ENCODE measurements at places on chromosomes 6 and 20.

GRCh38 chr6:12039540-12040459, 27.7 kb downstream of the HIVEP1 start:
- DNase-seq, result no peak

DNA sequence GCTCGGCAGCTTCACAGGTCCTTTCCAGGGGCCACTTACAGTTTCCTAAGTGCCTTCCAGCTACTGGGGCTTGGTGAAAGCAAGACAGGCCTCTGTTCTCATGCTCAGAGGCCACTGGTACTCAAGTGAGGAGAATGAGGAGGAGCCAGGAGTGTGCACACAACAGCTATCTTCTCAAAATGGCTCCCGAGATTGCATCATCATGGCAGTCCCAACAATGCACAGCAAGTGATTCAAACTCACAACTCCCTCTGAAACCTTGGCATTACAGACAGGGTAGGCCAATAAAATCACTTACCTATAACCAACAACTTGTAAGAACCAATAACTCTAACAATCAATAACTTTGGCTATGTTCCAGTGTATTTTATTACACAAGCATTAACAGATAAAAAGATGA, 77.4 kb downstream of the RALGAPA2 start:
- no peak for DNase-seq

DNA sequence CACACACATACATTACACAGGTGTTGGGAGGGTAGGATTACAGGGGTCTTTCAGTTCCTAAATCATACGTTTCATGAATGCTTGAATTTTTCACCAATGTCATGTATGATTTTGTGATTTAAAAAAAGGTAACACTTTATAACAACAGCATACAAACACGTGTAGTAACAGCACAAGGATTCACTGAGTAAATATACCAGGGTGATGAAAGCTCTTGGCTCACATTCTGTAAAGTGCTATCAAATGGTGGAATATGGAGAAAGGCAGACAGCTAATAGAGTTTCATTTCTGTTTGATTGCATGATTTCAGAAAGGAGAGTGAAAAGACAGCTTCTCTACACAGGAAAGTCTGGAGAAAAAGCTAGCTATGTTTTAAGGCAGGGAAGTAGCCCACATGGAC, 231.9 kb downstream of the CD83 start:
- DNase-seq, result no peak

GRCh38 chr6:40588480-40588879, 1.3 kb upstream of the LRFN2 start:
- DNase-seq, result no peak

GRCh38 chr20:63095718-63096654, 89.2 kb upstream of the BHLHE23 start:
- no peak for DNase-seq

GRCh38 chr20:18795366-18795765, 18.2 kb upstream of the SCP2D1 start:
- no peak for DNase-seq

GRCh38 chr6:84309336-84309735, 81.9 kb upstream of the CEP162 start:
- no peak for DNase-seq

DNA sequence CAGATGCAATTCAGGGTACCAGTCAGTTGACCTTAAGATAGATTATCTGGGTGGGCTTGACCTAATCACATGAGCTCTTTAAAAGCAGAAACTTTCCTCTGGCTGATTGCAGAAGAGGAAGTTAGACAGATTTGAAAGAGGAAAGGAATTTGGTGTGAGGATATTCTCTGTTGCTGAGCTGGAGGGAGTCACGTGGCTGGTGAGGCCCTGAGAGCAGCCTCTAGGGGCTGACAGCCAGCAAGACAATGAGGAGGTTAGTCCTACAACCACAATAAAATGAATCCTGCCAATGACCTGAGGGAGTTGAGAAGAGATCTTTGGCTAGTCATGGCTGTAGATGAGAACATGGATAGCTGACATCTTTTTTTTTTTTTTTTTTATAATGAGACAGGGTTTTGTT, 87.0 kb upstream of the B3GAT2 start:
- DNase-seq, result peak; percentile 31

DNA sequence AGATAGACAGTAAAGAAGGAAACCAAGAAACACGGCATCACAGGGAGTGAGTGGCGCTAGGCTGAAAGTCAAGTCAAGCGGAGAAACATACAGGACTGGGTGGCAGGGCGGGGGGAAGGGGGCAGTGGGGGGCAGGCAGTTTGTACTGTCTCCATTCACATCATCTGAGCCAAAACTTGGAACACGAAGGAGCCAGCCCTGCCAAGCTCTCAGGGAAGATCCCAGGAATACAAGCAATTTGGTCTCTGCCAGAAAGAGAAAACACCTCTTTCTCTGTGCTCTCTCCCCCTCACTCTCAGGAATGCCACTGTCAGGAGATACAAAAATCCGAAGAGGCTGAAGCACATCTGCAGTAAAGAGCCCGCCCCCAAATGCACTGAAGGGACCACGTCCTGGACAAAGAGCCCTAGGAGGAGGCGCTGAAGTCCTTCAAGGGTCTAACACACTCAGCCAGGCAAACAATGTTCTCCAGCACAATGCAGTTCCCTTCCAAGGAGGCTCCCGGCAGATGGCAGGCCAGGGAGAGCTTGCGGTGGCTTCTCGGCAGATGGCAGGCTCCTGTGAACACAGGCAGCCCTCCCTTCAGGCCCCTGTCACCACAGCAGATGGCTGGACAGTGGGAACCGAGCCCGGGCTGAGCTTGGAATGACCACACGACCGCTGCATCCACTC, 90.0 kb downstream of the ATP9A start:
- no peak for DNase-seq

- DNase-seq, result no peak
These were observed 1.5 kb downstream of the ZCCHC3 start for GRCh38 chr20:298776-299391.

DNA sequence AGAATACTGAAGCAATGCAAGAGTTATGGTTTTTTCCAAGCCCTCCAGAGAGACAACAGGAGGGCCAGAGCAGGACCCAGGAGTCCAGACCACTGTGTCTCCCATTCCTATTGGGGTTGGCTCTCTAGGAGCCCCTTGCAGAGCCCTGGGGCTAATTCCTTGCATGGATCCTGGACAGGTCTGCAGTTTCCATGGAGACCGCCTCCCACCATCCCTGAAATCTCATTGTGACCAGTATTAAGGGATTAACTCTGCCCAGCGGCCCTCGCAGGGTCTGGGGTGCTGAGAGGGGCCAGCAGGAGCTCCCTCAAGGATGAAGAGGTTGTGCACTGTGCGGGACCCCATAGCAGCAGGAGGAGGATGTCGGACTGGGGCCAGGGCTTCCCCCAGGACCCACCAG, 34.8 kb downstream of the HNF4A start:
- no peak for DNase-seq

- DNase-seq, result peak; percentile 81
These were observed 226.0 kb downstream of the TPBG start for GRCh38 chr6:82589509-82590206.

DNA sequence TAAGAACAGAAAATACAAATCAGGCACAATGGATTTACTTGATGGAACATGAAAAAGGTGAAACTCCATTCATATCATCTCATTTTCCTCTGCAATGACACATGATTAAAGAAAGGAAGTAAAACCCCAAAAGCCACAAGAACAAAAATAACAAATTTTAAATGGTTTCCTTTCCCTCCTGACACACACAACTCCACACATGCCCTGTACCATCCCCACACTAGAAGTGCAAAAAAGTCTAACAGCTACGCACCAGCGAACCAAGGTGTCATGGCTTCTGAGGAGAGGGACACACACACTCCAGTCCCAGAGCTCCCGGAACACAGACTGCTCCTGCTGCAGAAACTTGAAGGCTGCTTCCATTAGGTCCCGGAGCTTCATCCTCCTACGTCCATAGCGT, 25.3 kb downstream of the MDN1 start:
- DNase-seq, result no peak

DNA sequence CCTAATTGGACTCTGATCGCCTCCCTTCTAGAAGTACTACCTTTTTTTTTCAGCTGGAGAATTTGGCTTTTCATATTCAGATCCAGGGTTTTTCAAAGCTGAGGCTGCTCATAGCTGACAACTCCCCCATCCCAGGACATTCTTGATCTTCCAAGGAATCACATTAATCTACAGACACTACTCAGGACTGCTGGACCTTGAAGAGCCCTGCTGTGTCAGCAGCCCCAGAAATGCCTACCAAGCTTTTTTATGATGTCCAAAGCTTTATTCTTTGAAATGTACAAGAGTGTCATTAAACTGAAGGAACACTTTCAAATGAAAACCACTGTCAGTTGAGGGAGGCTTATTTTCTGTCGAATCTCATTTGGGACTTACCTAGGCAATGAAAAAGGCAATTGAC, 704.1 kb downstream of the PTPRT start:
- DNase-seq, result no peak

DNA sequence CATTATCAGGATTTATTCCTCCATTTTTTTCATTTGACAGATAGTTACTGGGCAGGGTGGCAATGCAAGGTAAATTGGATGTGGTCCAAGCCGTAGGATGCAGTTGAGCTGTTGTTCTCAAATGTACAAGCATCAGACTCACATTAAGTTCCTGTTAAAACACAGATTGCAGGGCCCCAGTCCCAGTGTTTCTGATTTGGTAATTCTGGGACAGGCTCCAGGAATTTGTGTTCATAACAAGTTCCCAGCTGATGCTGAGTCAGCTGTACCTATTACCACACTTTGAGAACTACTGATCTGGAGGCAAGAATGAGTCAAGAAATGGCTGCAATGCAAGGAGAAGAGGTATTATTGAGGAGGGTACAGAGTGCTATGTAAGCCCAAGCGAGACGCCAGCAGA, 11.7 kb downstream of the TMEM244 start:
- DNase-seq, result peak; percentile 97

DNA sequence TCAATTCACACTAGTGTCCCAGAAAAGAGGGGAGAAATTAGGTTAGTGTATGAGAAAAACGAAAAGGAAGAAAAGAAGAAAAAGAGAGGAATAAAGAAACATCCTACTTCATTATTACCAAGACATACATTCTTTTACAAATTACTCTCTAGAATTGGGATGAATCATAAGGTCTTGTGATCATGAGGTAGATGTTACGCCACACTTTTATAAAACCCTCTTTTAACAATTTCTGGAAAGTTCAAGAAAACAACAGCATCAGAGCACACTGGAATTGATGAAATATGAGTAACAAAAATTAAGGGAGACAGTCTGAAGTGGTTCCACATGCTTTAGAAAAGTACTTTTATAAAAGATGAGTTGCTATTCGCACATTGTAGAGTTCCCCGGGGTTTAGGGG, 32.6 kb upstream of the NRSN1 start:
- no peak for DNase-seq

GRCh38 chr6:30206152-30206551, 7.1 kb downstream of the TRIM26 start:
- DNase-seq, result peak; percentile 31

GRCh38 chr6:130229645-130230044, 6.9 kb upstream of the SAMD3 start:
- no peak for DNase-seq

GRCh38 chr20:5172903-5173463, 46.2 kb downstream of the CDS2 start:
- DNase-seq, result no peak

GRCh38 chr6:37310966-37311365, 42.8 kb upstream of the RNF8 start:
- DNase-seq, result no peak

GRCh38 chr6:137728386-137729349, 138.4 kb upstream of the TNFAIP3 start:
- peak; percentile 93 for DNase-seq

DNA sequence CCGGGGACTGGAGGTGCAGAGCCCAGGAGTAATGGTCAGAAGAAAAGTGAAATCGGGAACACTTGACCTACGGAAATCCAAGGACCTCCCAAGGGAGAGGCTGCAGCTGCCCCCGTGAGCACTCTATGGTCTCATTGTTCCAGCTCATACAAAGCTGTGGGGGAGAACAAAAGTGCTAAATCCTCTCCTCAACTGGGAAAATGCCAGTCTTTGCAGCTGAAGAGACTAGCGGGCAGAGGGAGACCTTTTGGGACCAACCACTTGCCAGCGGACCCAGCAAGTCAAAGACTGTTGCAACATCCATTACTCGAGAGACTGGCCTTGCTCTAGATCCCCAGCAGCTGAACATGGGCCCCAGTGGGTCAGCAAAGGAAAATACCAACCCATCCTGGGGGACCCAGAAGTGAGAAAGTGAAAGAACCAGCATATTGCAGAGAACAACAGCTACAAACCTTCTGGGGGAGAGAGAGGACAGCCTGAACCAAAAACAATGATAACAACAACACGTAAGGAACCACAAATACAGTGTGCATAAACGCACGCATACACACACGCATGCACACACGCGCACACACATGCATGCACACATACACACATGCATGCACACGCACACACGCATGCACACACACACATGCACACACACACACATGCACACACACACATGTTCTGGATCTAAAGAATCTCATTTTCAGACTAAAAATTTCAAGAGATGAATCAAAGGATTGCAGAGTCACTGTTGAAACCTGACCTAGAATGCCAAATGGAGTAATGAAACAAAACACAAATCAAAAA, 24.7 kb upstream of the ELMO2 start:
- no peak for DNase-seq

- no peak for DNase-seq
These were observed 31.2 kb upstream of the RALGAPA2 start for GRCh38 chr20:20743511-20744169.

GRCh38 chr6:82197784-82198183, 49.8 kb downstream of the IBTK start:
- no peak for DNase-seq

DNA sequence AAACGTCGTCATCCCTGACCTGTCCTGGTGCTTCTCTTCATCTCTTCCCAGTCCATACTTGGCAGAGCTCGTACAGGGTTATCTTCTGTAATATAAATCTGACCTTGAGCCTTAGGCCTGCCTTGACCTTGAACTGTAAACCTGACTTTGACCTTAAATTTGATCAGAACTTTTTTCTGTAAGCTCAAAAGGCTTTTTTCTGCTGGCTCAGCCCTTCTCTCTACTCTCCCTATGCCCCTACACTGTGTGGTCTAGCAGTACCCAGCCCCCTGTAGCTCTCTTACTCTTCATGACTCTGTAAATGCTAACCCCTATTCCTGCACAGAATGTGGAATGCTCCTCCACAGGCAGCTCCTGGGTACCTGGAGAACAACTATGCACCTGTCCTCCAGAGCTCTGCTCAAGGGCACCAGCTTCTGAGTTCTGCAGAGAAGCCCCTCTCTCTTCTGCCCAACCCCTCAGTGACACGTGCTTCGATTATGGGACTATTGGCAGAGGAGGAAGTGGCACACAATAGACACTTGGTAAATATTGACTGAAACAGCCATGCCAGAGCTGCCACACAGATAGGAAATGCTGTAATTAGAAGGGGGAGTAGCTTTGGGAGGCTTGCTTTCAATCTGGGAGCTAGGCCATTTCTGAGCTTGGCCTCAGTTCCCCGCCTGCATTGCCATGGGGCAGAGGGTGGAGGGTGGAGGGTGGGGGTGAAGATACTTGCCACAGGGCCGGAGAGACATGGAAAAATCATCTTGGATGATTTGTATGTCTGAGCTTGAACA, 15.4 kb downstream of the SNPH start:
- no peak for DNase-seq

- no peak for DNase-seq
These were observed 451.0 kb upstream of the MAN1A1 start for GRCh38 chr6:119800526-119800925.
